GM13976 (cell line): ENCODE measurements at places on chromosomes 13 and 19.

- DNase-seq: no peak
These were observed 37.6 kb downstream of the SPRY2 start for GRCh38 chr13:80303225-80303811.

GRCh38 chr13:65783383-65783782 lies 1446.8 kb downstream of the PCDH9 start:
- DNase-seq: no peak

- DNase-seq: no peak
These were observed 1.2 kb downstream of the ALKBH7 start for GRCh38 chr19:6373813-6374108.

GRCh38 chr13:98997011-98997730 lies 19.3 kb upstream of the DOCK9 start:
- no peak for DNase-seq

GRCh38 chr19:31604493-31605040 lies 255.3 kb upstream of the TSHZ3 start:
- DNase-seq: no peak

DNA sequence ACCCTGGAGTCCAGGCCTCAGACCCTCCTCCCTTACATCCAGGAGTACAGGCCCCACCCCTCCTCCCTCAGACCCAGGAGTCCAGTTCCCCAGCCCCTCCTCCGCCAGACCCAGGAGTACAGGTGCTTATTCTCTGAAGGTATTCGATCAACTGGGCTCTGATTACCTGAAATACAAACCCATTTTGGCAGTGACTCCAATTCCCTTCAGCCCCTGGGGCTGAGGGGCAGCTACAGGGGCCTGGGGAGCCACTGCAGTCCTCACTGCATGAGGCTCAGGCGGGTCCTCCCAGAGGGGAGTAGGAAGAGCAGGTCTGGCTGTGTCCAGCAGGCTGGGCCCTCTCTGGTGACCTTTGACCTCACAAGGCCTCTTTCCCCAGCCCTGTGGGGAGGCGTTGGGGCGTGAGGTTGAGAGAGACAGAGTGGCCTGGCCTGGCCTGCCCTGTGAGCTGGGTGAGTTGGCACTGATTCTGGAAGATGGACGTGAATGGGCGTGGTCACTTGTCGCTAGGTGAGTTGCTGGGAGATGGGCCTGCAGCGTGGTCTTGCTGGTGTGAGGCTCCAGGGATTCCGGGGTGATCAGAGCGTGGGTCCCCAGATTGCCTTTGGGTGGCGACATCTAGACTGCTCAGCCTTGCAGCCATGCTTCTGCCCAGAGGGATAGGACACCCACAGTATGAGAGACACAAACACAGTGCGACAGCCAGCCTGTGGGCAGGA lies 3.1 kb downstream of the BCAT2 start:
- DNase-seq: peak; percentile 26

GRCh38 chr13:112696001-112696868 lies 6.4 kb downstream of the ATP11A start:
- no peak for DNase-seq

DNA sequence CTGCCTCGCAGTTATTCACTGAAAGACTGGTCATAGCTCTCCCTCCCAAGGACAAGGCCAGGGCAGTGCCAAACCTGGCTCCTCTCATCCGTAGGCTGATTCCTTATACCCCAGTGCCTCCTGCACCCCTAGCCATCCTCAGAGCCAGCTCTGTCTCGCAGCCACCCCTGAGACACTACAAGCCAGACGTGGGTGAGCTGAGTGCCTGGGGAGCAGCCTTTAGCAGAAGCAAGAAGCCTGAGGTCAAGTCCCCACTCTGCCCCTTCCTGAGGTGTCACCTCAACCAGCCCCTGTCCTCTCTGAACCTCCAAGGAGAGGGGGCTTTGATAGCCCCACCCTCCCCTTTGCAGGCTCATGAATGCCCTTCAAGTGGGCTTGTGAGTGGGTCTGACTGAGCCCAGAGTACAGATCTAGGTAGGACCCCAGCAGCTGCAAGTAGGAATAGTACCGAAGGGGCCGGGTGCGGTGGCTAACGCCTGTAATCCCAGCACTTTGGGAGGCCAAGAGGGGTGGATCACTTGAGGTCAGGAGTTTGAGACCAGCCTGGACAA lies 14.8 kb upstream of the AKAP8L start:
- no peak for DNase-seq

DNA sequence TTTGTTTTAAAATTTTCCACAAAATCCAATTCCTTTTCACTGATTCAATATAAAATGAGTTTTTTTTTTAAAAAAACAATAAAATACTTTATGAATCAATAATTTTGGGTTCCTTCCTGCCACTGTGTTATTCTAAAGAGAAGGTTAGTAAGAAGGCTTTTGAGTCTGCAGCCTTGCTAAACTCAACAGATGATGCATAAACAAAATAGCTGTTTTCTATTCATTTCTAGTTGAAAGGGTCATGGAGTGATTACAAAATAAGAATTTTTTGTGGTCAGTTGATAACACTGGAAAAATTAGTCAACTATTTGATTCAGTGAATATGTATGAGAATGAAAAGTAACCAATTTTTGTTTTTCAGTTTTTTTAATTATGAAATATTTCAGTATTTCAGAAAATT lies 169.9 kb downstream of the VWA8 start:
- no peak for DNase-seq
